Activated naive CD8-positive, alpha-beta T cell treated with anti-CD3 and anti-CD28 coated beads, Interleukin-2, amount 50 U/mL, for 24 hours (primary cell): ENCODE measurements at places on chromosomes 2 and 18.

DNA sequence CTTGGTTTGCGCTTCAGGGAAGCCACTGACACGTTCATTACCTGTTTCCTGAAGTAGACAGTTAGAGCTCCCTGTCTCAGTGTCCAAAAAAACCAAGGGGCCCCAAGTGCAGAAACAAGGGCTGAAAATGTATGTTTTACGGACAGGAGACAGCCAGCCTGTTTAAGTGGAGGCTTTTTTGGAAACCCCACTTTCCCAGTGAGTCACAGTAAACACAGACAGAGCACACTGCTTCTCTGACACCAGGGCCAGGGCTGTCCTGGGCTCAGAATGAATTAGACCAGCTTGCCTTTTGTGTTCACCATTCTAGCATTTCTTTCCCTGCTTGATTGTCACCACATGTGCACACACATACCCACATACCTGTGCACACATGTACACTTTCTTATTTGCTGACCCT lies 128.6 kb downstream of the SH3RF3 start:
- no peak for DNase-seq

GRCh38 chr2:8657423-8658062 lies 24.3 kb upstream of the ID2 start:
- DNase-seq = peak; percentile 44

DNA sequence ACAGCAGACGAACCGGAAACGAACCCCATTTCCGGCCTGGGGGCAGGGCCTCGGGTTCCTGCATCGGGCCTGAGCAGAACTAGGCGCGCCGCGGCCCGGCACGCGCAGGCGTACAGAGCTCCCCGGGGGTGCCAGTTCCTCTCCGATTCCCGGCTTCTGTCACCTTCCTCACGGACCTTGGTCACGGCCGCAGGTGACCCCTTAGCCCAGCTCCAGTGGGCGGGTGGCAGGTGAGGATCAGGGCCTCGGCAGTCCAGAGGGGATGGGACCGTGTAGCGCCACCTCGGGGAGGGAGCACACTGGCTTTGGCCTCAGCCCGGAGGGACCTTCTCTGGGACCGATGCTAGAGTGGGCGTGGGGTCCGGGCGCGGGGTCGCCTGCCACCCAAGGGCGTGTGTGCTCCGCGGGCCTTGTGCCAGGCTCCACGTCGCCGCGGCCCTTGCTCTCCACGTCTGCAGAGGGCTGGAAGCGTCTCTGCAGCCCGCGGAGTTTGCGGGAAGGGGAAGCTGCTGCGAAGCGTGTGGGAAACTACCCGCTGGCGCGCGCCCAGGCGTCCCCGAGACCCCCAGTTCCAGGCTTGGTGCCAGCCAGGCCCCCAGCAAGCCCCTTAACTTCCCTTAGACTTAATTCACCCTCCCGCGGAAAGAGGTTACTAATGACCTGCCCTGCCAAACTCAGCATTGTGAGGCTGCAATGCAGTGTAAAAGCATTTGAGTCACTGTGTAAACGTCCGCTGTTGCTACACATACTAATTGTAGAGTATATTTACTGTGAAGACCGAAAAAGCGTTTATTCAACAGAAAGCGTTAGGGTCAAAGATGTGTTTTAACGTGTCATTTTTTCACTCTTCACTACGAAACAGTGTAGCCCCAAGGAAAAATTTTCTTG lies at the start of gene TRAPPC12:
Gene TRAPPC12, plus strand, starts transcription at position 48 of the 888 bp plus-strand sequence. CDS start 7,930 bp downstream, outside the sequence.
- DNase-seq = peak; percentile 93

- no peak for DNase-seq
These were observed 94.4 kb downstream of the DYSF start for GRCh38 chr2:71547616-71548285.

- DNase-seq = no peak
These were observed 97.0 kb downstream of the LYPD6 start for GRCh38 chr2:149427387-149427786.

- DNase-seq = no peak
These were observed 132.1 kb upstream of the DNMT3A start for GRCh38 chr2:25473758-25474340.

GRCh38 chr2:147425437-147426029 lies 419.3 kb upstream of the ACVR2A start:
- DNase-seq = no peak

- DNase-seq = no peak
These were observed 96.3 kb downstream of the UPP2 start for GRCh38 chr2:158197940-158198339.

- peak; percentile 49 for DNase-seq
These were observed 691 bp downstream of the BIRC6 start for GRCh38 chr2:32357318-32358110.

DNA sequence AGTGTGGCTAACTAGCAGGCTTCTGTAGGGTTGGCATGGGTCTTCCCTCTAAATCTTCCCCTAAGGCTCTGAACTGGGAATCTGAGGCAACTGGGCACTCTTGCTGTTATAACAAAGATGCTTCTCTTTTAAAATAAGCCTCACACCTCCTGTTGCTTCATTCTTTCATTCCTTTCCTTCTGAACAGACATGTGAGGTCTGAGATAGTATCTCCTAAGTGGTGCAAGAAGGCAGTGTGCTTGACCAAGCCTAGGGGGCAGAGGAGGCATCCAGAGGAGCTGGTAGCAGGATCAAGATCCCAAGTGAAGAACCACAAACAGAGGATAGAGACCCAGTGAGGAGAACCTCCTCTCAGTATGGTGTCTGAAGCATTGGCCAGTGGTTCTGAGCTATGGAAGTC lies 90.9 kb downstream of the TTC27 start:
- DNase-seq = no peak

GRCh38 chr2:169159686-169160085 lies 90.3 kb downstream of the DHRS9 start:
- no peak for DNase-seq

- no peak for DNase-seq
These were observed 234.3 kb upstream of the LYPD1 start for GRCh38 chr2:132904142-132904842.

GRCh38 chr2:5539282-5540165 lies 152.7 kb upstream of the SOX11 start:
- no peak for DNase-seq

- no peak for DNase-seq
These were observed 401.6 kb downstream of the EPHA4 start for GRCh38 chr2:221170548-221170947.

DNA sequence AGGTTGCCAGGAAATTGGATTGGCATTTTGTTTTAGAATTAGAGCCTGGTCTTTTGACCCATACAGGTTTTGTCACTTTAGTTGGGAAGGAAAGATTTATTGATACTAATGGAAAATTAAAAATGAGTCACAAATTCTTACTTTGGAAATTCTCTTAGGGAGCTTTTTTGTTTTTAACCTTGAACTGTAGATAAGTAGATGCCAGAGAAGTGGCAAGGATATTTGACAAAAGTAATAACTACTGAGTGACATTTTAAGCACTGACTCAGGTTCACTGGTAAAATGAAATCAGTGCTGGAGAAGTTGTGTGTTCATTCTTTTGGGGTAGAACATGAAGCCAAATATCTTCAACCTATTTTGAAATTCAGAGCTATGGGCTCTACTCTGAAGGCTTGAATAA lies 56.5 kb downstream of the LDLRAD4 start:
- no peak for DNase-seq
